ENCODE measurements at places on chromosomes 5 and 9. TPM values are rescaled to one million over a fixed set of nuclear protein-coding genes. Genes with fewer than 3 reads are reported as not detected.

GRCh38 chr5:132013711-132014110 lies 2.3 kb upstream of the ACSL6 start:
- peak; percentile 3 for DNase-seq

- no peak for DNase-seq
Observed at GRCh38 chr9:95264954-95265615, 52.4 kb downstream of the FANCC start.

DNA sequence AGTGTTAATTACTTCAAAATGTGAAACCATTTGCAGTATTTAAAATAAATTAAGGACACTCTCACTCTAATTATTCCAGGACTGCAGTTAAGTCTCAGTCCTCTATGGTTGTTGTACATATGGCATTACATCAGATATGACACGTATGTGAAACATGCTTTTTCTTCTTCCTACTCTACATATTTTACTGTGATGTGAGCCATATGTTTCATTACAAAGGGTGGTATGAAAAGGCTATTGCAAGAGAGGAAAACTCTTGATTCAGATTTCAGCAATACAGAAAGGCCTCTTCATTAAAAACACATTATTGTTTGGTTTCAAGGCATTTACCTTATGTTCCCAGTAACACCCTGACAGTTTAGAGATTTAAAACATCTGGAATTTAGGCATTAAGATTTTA lies 964.5 kb upstream of the DMAC1 start:
- no peak for DNase-seq

- no peak for DNase-seq
Observed at GRCh38 chr9:127833555-127833954, 20.9 kb downstream of the ENG start.

DNA sequence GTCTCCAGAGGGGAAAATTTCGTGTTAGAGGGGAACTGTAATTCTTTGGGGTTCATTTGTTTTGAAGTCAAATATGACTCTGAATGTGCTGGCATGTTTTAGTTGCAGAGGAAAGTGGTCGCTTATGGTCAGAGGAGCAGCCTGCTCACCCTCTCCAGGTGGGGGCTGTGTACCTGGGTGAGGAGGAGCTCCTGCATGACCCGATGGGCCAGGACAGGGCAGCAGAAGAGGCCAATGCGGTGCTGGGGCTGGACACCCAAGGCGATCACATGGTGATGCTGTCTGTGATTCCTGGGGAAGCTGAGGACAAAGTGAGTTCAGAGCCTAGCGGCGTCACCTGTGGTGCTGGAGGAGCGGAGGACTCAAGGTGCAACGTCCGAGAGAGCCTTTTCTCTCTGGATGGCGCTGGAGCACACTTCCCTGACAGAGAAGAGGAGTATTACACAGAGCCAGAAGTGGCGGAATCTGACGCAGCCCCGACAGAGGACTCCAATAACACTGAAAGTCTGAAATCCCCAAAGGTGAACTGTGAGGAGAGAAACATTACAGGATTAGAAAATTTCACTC lies 13.5 kb downstream of the TXNDC15 start:
- no peak for DNase-seq

GRCh38 chr5:172717481-172718195 lies 53.4 kb downstream of the DUSP1 start:
- DNase-seq: no peak

DNA sequence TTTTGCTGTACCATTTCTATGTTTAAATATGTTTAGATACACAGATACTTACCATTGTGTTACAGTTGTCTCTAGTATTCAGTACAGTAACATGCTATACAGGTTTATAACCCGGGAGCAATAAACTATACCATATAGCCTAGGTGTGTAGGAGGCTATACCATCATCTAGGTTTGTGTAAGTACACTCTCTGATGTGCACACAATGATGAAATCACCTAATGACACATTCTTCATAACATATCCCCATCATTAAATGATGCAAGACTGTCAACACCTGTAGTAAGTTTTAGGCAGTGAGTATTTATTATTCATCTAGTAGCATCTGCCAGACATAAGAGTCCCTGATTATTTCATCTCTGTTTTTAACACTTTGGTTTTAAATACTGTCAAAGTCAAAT lies 7.3 kb upstream of the DHFR start:
- DNase-seq: no peak

DNA sequence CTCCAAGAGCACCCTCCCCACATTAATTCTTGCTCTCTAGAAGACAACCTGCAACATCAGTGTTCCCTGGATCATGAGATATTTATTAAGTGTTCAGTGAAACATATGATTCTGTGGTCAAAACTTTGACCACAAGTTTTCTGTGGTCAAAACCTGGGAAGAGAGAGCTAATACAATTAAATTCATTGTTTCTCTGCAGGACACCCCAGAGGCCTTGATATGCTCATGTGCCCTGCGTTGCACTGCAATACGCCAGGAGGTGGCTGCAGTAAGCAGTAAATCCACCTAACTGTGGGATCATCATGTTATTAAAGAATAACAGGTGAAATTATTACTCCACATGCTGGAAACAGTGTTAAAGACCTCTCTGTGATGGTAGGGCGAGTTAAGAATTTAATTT lies 109.3 kb upstream of the SPDL1 start:
- DNase-seq: no peak

DNA sequence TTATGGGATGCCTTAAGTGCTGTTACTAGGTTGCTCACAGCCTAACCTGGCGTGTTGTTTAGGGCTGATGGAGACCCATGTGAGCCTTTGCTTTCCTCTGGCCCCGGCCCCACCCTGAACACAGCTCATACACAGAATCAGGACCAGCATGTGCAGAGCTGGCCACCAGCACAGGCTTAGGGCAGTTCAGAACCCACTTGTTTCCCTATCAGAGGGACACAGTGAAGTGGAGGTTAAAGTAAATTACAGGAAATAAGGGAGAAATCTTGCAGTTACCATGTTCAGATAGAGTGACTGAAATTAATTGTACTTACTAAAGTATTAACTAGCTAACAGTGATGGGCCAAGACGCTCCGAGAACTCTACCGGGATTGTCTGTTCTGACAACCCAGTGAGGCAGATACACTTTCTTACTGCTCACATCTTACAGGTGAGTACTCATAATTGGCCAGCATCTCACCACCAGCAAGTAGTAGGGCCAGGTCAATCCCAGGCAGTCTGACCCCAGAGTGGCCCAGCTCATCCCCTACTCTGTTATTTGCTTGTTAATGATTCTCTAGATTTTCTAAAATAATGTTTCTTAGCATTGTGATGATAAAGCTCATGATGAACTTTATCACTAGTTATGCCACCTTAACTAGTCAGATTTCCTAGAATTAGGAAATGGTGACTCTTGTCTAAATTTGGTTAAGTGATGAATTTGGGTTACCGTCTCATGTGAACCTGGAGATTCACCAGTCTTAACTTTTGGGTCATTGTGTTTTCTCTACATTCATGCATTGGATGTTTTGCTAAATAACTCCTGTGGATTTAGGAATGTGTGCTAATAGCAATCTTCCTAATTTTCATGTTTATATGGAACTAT lies 15.4 kb downstream of the CCT5 start:
- no peak for DNase-seq

GRCh38 chr9:72586388-72587130 lies 65.2 kb downstream of the TMC1 start:
- DNase-seq: no peak

- no peak for DNase-seq
Observed at GRCh38 chr9:105887679-105888078, 193.3 kb downstream of the TMEM38B start.

DNA sequence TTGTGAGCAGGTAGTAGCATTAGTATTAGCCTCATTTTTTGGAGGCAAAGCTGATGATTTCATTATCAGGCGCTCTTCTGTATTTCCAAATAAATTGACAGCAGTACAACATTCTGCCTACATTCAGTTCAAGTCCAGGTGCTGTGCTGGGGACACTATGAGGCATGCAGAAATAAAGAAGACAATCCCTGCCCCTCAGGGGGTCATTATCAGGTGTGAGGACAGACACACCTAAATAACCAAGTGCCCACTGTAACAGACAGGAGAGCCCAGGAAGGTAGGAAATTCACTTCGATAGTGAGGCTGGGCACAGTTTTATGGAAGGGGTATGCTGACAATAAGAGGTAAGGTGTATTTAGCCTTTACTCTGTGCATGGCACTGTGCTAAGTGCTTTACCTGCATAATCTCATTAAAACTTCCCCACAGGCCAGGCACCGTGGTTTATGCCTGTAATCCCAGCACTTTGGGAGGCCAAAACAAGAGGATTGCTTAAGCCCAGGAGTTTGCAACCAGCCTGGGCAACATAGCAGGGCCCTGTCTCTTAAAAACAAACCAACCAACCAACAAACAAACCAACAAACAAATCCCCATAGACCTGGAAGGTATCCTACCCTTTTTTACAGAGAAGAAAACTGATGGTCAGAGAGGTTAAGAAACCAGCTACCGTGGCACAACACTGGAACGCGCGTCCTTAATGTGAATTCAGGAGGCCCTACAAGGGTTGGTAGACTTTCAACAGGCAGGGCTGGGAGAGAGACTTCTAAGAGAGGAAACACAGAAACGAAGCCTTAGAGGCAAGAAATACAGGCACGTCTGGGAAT lies 17.5 kb upstream of the GPX3 start:
- DNase-seq: no peak

- no peak for DNase-seq
Observed at GRCh38 chr5:74762599-74762998, 4.3 kb downstream of the GFM2 start.

GRCh38 chr9:108787690-108788048 lies 68.1 kb downstream of the ACTL7B start:
- DNase-seq: no peak

DNA sequence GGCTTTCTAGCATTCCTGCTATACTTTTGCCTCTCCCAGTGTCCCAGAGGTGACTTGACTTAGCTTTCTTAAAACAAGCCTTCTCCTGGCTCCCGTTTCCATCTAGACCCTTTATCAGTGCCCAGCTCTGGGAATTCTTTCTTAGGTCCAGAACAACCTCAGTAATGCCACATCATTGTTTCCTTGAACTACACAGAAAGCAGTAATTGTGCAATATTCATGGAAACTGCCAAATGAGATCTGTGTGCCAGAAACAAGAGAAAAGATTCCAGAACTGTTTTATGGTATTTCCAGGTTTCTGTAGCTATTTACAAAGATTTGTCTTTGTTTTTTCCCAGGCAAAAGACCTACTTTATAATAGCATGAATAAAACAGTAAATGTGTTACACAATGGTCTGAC lies 391.3 kb downstream of the SLCO4C1 start:
- no peak for DNase-seq

- DNase-seq: no peak
Observed at GRCh38 chr9:84818791-84819190, 149.3 kb downstream of the NTRK2 start.

DNA sequence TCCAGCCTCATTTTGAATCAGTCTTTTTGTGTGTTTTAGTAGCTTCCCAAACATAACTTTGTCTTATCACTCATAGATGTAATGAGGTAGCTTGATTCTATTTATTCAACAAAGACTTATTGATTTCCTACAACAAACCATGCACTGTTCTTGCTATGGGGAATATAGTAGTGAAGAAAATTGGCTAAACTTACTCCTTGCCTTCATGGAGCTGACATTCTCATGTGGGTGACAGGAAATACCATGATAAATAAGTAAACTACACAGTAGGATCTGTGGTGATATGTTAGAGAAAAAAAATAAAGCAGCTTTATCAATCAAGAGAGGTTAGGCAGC lies 255.7 kb upstream of the TNC start:
- DNase-seq: no peak

GRCh38 chr5:32638309-32638708 lies 53.0 kb downstream of the SUB1 start:
- DNase-seq: no peak

DNA sequence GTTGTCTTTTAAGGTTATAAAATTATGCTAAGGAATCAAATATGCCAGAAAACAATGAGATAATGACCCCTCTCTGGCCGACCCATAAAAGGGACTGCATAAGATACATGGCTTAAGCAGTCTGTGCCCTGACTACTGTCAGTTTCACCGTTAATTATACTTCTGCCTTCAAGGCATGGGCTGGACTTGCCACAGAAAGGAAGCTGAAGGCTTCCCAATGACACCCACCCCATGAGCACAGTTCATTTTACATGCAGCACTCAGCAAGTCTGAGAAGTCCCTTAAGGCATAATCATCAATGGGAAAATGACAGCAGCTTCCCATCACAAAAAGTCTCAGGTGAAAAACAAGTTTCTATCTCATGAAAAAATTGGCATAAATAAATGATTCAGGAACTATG lies 175.6 kb downstream of the GLIS3 start:
- no peak for DNase-seq

GRCh38 chr9:33165263-33166151 lies 1.6 kb downstream of the B4GALT1 start:
- DNase-seq: no peak

GRCh38 chr9:80496901-80497556 lies 925.3 kb downstream of the TLE4 start:
- no peak for DNase-seq

- DNase-seq: no peak
Observed at GRCh38 chr5:164680812-164681520, 1175.5 kb downstream of the MAT2B start.

GRCh38 chr9:27412081-27412480 lies 112.0 kb upstream of the IFNK start:
- DNase-seq: no peak

GRCh38 chr5:17185773-17186172 lies 31.7 kb upstream of the BASP1 start:
- DNase-seq: no peak

GRCh38 chr9:122075135-122076030 lies 17.7 kb downstream of the TTLL11 start:
- DNase-seq: no peak

- DNase-seq: no peak
Observed at GRCh38 chr9:125486576-125486975, 220.4 kb downstream of the MAPKAP1 start.

GRCh38 chr9:9820436-9820835 lies 792.4 kb downstream of the PTPRD start:
- DNase-seq: no peak

- DNase-seq: no peak
Observed at GRCh38 chr5:38825494-38825893, 20.3 kb upstream of the OSMR start.

- no peak for DNase-seq
Observed at GRCh38 chr5:78533356-78533755, 115.2 kb downstream of the LHFPL2 start.

GRCh38 chr5:124342584-124342983 lies 403.9 kb downstream of the ZNF608 start:
- no peak for DNase-seq

SAXO1 gene
- 0.08 TPM for polyA plus RNA-seq

SMIM3 gene
- 13.3 TPM for polyA plus RNA-seq

EIF4E1B gene
- 0.30 TPM for polyA plus RNA-seq

TRIM36 gene
- polyA plus RNA-seq: 0.52 TPM

SHISAL2B gene
- 14.3 TPM for polyA plus RNA-seq

SPATA6L gene
- 7.4 TPM for polyA plus RNA-seq

FBP2 gene
- polyA plus RNA-seq: 0.49 TPM

NME5 gene
- 9.2 TPM for polyA plus RNA-seq

TMEFF1 gene
- not detected for polyA plus RNA-seq

PLAC8L1 gene
- 0.61 TPM for polyA plus RNA-seq

GPR21 gene
- 0.23 TPM for polyA plus RNA-seq

HAVCR2 gene
- polyA plus RNA-seq: 1.2 TPM

EIF4EBP3 gene
- polyA plus RNA-seq: 55.5 TPM

RAPGEF1 gene
- polyA plus RNA-seq: 22.8 TPM

ADCY2 gene
- 0.52 TPM for polyA plus RNA-seq

PLPP7 gene
- 0.94 TPM for polyA plus RNA-seq

OR2V2 gene
- polyA plus RNA-seq: not detected

All from pancreas (tissue), 10 donors.